ENCODE measurements at places on chromosomes 2 and 18.

DNA sequence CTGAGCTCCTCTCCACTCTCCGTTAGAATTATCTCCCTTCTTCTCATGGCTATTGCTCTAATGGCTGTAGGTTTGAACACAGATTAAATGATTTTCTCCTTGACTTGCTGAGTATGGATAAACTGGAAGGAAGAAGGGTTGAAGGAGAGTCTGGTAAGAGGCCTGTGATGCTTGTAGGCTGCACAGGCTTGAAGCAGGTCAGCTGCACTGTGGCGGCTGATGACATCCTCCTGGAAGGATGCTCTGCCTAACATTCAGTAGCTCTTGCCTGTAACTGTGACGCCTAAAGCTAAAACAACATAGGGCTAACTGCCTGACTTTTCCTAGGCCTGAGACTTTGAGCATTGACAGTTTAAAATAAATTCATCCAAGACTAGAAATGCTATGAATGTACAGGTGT is 166.3 kb downstream of the MREG start:
- DNase-seq = no peak

DNA sequence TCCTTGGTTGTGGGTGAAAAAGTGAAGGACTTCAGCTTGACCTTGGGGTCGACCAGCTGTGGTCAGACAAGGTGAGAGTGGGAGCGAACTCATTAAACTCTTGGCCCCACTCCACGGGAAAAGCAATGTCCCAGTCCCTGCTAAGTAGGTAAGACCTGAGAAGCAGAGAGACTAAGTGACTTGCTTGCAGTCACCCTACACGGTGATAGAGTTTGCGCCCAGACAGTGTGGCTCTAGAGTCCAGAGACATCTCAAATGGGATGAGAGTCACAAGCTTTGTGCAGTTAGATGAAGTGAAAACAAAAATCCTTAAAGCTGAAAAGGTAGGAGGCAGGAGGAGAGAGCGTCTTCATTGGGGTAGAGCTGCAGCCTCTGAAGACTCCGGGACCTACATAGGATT is 55.9 kb upstream of the ZNF236 start:
- no peak for DNase-seq

DNA sequence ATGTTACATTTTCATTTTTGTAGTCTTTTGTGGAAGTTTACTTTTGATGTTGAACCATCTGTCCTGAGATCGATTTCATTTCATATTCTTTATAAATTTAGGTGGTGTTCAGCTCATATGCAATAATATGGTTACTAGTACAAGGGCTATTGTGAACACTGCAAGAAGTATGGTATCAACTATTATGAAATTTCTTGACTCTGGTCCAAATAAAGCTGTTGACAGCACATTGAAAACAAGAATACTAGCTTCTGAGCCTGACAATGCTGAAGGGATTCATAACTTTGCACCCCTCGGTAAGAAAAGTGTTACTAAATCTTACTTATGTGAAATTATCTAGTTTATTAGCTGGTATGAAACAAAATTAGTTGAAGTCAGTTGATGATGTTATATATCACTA is 124.9 kb upstream of the TTC27 start:
- no peak for DNase-seq

- no peak for DNase-seq
Measured at GRCh38 chr2:217033186-217033585, 173.3 kb upstream of the TNP1 start.

DNA sequence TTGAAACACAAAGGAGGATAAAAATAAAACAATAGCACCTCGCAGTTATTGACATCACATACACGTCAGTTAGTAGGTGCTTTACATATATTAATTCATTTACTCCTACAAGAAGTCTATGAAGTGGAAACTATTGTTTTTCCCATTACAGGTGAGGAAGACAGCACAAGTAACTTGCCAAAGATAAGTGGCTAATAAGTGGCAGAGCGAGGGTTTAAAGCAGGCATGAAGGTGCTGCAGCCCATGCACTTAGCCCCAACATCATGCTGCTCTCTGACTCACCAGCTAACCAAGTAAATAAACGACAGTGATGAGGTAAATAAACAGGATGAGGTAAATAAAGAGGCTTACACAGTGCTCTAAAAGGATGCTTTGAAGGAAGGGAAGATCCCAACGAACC is 498.6 kb upstream of the ZEB2 start:
- DNase-seq = no peak

DNA sequence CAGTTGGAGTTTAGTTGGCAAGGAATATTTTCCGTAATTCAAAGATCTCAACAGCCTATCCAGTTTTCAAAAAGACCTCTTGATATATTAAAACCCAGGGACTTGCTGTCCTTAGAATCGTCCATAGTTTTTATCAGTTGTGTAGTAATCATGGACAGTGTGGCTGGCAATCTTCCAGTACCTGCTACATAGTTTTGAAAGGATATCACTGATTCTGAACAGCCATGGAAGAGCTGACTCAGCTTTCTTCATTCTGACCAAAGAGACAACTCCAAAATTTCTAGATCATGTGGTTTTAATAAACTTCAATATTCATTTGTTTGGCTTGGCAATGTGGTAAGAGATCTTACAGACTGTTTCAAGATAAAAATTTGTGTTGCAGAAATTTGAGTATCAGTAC is 616.7 kb downstream of the TDRD15 start:
- no peak for DNase-seq

DNA sequence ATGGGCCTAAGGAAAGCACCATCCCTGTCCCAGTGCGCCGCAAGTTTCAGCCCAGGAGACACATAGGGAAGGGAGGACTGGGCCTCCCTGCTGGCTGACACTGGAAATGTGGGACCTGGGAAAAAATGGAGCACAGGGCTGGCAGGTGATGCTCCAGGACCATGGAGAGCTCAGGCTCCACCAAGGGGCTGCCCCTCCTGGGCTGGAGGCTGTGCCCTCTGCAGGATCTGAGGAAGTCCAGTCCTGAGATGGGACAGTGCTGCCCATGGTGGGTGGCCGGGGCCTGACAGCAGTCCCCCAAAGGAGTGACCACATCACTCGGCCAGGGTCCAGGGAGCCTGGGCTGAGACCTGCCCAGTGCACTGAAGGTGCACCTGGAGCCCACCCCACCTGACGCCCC is 108.6 kb upstream of the TEKT4 start:
- DNase-seq = no peak

- DNase-seq = no peak
Measured at GRCh38 chr18:14930076-14930475, 182.1 kb downstream of the ANKRD30B start.

DNA sequence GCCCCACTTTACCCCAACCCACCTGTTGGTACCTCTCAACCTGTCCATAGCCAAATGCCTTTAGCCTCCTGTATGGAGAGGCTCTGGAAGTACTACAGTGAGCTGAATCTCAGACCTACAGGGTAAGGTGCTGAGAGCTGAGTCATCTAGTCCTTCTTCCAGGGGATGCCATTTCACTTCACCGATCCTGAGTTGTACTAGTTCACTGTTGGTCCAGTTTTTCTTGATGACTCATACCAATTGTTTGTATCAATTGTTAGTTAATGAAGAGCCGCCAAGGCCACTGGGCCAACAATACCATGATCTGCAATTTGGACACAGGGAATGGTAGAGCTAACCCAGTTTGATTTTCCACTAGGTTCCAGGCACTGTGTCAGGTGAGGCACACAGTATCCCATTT is 257.0 kb downstream of the CLIP4 start:
- DNase-seq = no peak

DNA sequence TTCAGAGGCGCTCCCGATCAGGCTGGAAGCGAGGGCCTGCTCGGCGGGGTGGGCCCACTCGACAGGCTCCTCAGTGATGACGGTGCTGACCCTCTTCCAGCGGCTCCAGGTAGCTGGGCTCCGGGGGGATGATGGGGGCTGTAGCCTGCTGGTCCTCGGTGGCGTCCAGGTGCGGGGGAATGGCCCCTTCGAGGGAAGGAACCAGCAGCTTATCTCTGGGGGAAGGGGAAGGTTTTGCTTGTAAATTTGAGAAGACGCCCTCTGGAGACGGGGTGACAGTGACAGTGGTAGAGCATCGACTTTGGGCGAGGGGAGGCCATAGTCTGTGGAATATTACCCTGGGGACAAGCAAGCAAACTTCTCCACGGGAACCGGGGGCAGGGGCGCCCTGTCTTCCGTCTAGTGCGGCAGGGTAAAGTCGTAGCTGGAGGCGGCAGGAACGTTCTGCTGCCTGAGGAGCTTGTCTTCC is 891.9 kb upstream of the LRRTM1 start:
- no peak for DNase-seq

DNA sequence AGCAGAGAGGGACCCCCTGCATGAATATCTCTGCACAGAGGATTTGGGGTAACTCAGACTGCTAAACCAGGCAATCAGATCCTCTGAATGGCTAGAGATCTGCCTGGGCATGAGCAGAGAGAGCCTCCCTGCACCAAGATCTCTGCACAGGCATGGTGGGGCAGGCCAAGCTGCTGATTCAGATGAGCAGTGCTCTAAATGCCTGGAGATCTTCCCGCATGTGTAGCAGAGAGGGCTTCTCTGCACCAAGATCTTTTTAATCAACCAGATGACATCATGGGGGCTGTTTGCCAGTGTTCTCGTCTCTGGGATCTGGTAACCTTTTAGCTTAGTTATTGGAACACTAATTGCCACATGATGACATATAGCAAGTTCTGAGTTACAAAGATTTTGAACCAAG is 301.3 kb upstream of the GALNT5 start:
- DNase-seq = no peak

GRCh38 chr18:79548077-79548450 is 131.5 kb upstream of the CTDP1 start:
- no peak for DNase-seq

DNA sequence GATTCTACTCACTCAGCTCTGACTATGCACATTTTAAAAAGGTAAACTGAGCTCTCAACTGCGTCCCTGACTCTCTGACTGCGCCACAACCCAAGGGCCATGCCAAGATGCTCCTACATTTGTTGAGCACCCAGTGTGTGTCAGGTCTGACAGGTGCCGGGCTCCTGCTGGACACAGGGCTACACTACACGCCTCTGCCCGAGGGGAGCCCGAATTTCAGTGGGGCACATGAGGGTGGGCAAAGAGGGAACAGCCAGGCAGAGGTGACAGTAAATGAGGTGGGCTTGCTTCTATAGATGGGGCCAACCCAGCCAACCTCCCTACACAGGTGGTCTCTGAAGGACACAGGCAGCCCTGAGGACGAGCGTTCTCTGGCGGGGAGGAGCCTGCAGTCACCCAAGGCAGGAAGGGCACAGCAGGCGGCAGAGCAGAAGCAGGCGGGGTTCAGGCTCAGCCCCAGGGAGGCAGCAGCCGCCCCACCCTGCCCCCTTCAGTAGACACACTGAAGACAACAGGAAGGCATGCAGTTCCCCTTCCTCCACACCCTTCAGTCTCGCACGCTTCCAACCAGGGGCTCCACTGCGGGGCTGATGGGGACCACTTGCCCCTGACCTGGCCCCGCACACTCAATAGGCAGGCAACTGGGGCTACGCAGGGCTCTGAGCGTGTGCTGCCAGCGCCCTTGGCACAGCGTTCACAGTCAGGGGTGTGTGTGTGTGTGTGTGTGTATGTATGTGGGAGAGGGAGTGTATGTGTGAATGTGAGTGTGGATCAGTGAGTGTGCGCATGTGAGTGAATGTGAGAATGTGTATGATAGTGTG is 98.4 kb downstream of the UXS1 start:
- DNase-seq = peak; percentile 51

- DNase-seq = no peak
Measured at GRCh38 chr18:8802017-8802672, 96.8 kb downstream of the MTCL1 start.

DNA sequence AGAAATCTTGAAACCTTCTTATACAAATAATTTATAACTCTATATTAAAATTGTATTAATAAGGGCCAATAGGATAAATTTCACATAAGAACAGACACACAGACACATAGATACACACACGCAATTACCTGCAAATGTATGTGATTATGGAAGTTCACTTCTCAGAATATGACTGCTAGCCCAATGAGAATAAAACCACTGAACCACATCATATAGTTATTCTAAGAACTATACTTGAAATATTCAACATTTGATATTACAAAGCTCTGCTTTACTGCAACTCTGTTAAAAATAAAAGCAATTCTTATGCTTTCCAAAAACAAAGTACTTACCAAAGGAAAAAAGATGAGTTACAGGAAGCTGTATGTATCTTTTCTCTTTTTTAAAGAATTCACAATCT is 51.1 kb downstream of the PGAP1 start:
- no peak for DNase-seq

DNA sequence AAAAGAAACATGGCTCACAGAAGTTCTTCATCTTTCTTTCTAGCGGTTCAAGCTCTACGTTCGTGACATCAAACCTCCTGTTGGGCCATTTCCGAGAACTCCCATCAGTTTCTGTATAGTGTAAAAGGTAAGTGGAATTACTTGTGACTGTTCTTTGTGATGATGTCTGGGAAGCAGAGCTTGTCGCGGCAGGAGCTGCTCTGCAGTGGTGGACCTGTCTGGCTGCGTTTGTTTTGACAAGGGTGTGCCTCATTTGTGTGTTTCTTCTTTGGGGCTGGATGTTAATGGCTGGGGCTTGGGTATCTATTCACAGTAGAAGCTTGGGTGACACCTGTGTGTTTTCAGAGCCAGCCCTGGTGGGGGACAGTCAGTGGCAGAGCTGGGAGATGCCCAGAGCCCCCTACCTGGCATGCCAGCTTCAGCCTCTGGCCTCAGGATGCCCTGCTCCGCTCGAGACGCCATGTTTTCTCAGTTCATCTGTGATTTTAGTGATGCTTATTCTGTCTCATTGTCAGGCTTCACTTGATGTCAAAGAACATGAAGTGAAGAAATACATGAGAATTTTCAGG is 59.6 kb downstream of the LDLRAD4 start:
- no peak for DNase-seq

DNA sequence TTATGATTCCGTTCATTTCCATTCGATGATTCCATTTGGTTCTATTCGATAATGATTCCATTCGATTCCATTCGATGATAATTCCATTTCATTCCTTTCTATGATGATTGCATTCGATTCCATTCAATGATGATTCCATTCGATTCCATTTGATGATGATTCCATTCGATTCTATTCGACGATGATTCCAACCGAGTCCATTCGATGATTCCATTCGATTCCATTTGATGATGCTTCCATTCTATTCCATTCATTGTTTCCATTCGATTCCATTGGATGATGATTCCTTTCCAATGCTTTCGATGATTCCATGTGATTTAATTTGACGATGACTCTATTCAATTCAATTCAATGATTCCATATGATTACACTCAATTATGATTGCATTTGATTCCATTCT is 1093.5 kb downstream of the RPIA start:
- DNase-seq = no peak

DNA sequence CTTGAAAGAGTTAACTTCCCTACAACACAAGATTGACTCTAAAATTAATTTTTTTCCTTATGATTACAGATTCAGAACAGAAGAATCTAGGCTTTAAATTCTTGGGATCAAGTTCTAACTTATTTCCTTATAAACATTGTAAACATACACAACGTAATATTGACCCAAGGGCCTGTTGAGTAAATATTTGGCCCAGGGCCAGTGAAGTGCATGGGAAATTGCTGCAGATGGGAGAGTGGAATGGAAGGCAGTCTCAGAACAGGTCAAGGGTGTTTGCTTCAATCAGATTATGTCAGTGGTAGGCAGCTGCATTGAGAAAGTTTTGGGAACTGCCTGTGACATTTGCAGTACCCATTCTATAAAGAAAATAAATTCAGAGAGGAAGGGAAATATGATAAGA is 137.6 kb downstream of the MYO1B start:
- no peak for DNase-seq

GRCh38 chr2:84964406-84965191 is 6.4 kb upstream of the KCMF1 start:
- no peak for DNase-seq

All from activated T-cell treated with anti-CD3 and anti-CD28 coated beads for 48 hours (primary cell).